NCI-H2171 (cell line): ENCODE measurements at places on chromosomes 11 and 22.

DNA sequence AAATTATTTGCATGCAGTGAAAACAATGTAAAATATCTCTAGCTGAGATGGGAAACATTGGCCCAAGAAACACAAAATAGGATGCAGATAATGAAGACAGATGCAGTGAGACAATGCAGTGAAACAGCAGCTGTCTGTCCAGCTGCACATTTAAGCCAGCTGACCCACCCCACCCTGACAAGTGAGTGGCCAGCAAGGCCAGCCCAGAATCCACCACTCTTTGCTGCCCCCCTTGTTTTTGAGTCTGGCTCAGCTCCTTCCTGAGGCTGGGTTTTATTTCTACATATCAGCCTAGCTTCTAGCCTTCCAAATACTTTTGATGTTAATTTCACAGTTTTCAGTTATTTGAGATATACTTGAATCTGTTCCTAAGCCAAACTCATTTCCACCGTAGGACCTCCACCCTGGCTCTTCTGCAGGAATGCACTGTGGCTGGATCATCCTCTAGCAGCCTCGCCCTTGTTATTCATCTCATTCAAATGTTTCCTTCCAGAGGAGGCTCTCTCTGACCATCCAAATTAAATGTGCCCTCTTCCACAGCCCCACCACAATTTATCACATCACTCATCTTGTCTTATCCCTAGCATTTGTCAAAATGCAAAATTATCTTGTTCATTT is 154.1 kb upstream of the POU2AF2 start:
- no peak for DNase-seq

DNA sequence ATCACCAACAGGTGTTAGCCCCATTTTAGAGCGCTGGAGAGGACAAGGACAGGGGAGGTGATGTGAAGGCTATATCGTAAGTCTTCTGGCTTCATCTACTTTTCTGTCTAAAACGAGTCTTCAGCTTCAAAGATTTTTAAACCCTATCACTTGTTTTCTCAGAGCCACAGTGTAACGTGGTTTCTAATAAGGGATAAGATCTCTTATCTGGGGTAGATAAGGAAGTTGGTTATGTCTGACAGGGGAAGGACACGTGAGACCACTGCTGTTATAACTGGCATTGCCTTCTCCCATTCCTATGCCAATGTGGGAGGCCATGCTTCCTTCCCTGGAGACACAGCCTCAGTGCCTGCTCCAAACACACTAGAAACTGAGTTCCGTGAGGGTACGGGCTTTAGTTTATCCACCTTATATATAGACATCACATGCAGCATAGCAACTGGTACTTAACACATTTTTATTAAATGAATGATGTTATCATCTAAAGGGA is 39.3 kb downstream of the LARGE2 start:
- DNase-seq, result no peak

- no peak for DNase-seq
Observed at GRCh38 chr11:7611411-7611810, 61.9 kb downstream of the CYB5R2 start.

GRCh38 chr22:29190918-29191317 is 14.8 kb upstream of the EMID1 start:
- peak; percentile 72 for DNase-seq

- no peak for DNase-seq
Observed at GRCh38 chr11:42571131-42571877, 740.5 kb upstream of the API5 start.

DNA sequence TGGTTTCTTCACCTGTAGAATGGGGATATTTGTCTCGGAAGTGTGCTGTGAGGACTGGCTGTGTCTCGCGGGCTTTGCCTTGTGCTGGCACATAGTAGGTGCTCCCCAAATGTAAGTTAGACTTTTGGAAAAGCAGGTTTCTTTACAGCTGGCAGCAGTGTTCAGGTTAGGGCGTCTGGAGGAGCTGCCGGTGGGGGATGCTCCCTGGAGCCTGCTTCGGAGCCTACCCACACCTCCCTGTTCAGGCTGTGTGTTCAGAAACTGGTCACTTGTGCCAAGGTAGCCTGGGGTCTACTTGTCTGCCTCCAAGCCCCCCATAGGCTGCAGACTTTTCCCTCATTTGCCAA is 60.0 kb downstream of the OTOG start:
- DNase-seq, result no peak
